ENCODE measurements at places on chromosomes 3 and 15.
A peak's percentile ranks its signal among the peaks of the same experiment; 100 is the strongest.

GRCh38 chr3:175619369-175619768 lies 760.2 kb downstream of the NAALADL2 start:
- DNase-seq = no peak

DNA sequence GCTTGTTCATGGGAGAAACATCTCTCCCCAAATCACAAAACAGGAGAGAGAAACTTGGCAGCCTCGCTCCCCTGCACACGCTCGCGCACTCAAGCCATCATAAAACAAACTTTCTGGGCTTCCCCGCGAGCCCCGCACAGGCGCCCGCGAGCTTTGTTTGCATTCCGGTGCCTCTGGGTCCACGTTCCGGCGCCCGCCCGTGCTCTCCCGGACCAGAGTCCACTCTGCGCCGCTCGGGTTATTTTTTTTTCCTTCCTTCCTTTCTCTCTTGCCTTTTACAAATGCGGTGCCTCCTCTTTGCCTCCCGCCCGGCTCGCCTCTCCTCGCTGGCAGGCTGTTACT lies 363 bp downstream of the MAGI1 start:
- DNase-seq = no peak

DNA sequence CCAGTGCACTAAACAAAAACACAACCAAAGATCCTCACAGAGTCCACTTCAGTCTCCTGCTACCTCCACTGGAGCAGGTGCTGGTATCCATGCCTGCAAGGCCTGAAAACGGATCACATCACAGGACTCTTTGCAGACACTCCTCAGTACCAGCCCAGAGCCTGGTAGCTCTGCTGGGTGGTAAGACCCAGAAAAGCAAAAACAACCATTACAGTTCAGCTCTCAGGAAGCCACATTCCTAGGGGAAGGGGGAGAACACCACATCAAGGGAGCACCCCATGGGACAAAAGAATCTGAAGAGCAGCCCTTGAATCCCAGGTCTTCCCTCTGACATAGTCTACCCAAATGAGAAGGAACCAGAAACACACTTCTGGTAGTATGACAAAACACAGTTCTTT lies 52.5 kb upstream of the PFN2 start:
- DNase-seq = no peak

GRCh38 chr3:184470551-184470950 lies 90.7 kb downstream of the CHRD start:
- DNase-seq = no peak

- DNase-seq = no peak
Measured at GRCh38 chr15:54820098-54820497, 376.6 kb downstream of the RSL24D1 start.

DNA sequence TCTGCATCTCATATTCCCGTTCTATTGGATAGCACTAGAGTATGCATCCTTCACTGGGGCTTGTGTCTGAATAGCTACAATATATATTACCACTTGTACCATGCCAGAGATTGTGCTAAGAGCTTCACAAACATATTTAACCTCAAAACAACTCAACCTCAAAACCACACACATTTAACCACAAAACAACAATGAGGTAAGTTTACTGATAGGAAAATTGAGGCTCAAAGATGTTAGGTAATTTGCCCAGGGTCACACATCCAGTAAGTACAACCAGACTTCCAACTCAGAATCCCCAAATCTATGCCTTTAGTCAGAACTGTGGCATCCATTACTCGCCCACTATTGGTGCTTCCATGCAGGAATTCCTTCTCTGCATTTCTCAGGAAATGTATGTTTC lies 220.0 kb downstream of the FAM43A start:
- DNase-seq = no peak

GRCh38 chr15:91867581-91868026 lies 14.1 kb downstream of the SLCO3A1 start:
- DNase-seq = peak; percentile 72

GRCh38 chr3:123294296-123294938 lies 92.7 kb downstream of the SEC22A start:
- no peak for DNase-seq

- DNase-seq = no peak
Measured at GRCh38 chr3:127761441-127761801, 60.9 kb downstream of the MGLL start.

DNA sequence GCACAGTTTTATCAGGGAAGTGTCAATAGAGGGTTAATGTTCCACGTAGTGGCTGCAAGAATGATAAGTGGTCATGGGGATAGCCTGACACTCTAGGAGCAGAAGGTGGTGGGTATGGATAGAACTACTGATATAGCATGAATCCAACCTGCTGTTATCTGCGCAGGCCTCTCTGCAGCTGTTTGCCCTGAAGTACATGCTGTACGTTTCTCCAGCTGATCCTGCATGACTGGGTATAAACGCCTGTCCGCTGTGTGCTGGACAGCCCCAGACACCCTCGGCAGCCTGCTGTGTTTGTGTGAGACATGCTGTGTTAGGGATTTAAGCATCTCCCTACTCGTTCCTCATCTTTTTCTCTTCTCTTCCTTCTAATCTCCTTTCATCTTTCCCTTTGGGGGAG lies 87.1 kb downstream of the LPP start:
- DNase-seq = peak; percentile 88

- DNase-seq = peak; percentile 21
Measured at GRCh38 chr3:189139611-189139940, 32.2 kb upstream of the TPRG1 start.

DNA sequence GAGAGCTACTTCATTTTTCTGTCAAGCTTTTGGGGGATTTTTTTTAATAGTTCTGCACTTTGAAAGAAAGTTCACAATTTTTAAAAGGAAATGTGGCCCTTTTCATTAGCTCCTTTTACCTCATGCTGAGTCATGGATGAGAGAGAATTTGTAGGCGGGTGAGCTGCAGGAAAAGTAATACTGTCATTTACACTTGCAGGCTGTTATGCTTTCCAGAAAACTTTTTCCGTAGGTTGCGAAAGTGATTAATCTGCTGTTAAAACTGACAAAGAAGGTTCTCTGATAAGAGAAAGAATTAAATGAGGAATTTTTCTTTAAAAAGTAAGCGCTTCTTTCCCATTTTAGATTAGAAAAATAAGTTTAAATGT lies 430.2 kb downstream of the LPP start:
- peak; percentile 29 for DNase-seq

DNA sequence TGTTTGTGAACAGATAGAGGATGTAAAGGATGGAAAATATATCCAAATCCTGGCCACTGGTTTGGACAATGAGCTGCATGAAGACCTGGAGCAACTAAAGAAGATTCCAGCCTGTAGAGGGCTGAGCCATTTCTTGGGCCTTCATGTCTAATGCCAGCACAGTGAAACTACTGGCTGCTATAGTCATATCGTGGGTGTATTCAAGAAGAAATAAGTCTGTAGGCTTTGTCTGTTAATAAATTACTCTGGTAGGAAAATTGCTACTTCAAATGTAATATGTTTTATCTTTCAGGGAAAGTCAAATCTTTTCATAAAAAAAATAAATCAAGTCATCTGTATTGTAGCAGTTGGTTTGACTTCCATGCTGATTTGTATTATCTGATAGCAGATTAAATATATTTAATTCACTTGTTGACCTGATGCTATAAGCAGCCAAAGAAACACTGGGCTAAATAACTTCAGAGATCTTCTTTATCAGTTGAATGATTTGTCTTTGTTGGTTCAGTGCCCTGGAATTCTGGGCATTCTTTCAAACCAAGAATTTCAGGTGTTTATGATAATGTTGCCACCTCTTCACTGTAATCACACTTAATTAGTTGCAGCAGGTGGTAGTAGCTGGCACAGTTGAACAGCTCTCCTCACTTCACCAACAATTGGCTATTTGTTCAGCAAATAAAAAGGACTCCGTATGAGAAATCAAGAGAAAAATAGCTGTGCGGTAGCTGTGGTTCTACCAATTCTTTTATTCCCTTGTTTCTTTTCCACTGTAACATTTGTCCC lies 1109.5 kb downstream of the NSUN3 start:
- DNase-seq = no peak

DNA sequence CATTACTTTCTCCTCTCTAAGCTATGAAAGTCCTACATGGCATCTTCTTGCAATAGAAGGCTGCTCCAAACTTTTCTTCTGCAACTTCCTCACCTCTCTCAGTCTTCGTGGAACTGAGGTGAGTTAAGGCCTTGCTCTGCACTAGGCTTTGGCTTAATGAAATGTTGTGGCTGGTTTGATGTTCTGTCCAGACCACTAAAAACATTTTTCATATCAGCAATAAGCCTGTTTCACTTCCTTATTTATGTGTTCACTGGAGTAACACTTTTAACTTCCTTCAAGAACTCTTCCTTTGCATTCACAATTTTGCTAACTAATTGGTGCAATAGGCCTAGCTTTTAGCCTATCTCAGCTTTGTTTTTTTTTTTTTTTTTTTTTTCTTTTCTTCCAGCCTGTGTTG lies 335.3 kb upstream of the NECTIN3 start:
- no peak for DNase-seq

GRCh38 chr15:25910832-25911231 lies 47.7 kb upstream of the ATP10A start:
- no peak for DNase-seq

GRCh38 chr3:14849638-14850230 lies 31.0 kb downstream of the FGD5 start:
- DNase-seq = peak; percentile 52

- no peak for DNase-seq
Measured at GRCh38 chr15:52284164-52284563, 11.4 kb downstream of the MYO5C start.

DNA sequence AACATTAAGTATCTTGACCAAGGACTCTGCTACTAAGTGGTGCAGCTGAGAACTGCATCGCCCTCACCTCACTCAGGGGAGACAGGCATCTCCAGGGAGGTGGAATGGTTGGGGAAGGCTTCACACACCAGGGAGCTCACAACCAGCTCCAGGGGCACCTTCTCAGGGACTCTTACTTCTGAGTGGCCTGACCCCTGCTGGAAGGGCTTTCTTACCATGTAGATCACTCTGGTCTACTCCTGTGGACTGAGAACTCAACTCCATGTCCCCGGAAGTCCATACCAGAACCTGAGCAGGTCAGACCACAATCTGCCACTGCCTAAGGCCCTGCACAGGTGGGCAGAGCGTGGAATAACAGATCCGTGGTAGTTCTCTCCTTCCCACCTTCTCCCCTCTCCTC lies 140.5 kb downstream of the TLE3 start:
- DNase-seq = no peak

- DNase-seq = no peak
Measured at GRCh38 chr3:28569357-28569756, 220.7 kb upstream of the AZI2 start.

DNA sequence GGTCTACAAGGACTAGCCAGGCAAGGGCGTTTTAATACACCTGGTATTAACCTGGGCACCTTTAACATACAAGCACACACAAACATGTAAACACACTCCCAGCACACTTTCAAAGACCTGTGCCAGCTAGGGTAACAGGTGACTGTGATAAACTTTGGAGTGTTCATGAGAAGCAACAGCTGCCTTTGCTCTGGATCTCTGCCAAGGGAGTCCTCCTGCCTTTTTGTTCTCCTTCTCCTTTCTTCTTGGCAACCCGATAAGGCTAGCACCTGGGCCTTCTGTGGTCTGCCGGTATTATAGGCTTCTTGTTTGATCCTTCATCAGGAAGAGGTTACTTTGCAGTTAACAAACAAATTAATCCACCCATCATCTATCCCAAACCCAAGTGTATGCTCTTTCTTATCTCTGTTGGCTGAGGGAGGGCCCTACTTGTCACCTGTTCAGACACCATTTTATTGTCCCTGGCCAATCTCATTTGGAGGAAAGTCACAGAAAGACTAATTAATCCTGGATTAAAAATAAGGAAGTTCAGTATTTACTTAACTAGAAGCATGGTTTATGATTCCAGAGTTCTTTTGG lies at the start of gene RETNLB:
Gene RETNLB, minus strand, starts transcription at position 7 of the 579 bp plus-strand sequence. CDS start 225 bp downstream, outside the sequence.
- DNase-seq = peak; percentile 1

GRCh38 chr3:155231792-155232191 lies 61.7 kb downstream of the STRIT1 start:
- DNase-seq = no peak

DNA sequence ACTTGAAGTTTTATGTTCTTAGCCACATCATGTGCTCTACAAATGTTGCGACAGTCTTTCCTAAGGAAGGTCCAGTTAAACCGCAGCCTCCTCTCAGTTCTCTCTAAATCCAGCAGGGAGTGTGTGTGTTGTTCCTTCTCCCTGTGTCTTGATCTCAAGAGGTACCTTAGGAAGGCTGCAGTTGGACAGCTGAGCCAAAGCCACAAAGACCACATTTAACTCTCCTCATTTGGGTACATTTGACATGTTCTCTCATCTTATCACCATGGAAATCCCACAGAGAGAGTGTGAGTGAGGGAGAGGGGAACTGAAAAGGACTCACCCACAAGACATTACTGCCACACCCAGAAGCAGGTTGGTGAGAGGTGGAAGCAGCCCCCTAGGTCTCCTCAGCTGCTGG lies 79.5 kb downstream of the CD200R1L start:
- DNase-seq = no peak

DNA sequence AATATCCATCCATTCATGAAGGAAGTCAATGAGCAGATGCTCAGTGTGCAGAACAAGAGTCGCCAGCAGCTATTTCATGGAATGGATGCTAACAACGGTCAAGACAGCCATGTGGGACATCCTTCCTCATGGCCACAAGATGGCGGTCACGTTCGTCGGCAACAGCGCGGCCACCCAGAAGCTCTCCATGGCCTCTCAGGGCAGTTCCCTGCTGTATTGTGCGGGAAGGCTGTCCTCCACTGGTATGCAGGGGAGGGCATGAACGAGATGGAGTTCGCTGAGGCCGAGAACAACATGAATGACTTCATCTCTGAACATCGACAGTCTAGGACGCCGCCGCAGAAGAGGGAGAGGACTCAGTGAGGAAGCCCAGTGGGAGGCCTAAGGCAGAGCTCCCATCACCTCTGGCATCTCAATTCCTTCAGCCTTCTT lies 208.3 kb downstream of the TJP1 start:
- DNase-seq = no peak

DNA sequence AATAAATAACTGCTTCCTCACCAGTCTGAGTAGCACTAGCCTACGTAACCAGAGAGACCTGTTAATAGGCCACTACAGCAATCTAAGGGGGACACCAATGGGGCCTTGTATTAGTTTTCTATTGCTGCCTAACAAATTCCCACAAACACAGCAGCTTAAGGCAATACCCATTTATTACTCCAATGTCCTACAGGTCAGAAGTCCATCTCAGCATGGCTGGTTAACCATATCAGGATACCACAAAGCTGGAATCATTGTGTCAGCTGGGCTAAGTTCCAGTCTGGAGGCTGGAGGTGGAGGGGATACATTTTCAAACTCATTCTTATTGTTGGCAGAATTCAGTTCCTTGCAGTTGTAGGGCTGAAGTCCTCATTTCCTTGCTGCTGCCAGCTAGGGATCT lies 331.9 kb downstream of the ULK4 start:
- no peak for DNase-seq

All from tongue (tissue), 3 donors.